NCI-H1092 (cell line): ENCODE measurements at places on chromosomes 5 and 9.

DNA sequence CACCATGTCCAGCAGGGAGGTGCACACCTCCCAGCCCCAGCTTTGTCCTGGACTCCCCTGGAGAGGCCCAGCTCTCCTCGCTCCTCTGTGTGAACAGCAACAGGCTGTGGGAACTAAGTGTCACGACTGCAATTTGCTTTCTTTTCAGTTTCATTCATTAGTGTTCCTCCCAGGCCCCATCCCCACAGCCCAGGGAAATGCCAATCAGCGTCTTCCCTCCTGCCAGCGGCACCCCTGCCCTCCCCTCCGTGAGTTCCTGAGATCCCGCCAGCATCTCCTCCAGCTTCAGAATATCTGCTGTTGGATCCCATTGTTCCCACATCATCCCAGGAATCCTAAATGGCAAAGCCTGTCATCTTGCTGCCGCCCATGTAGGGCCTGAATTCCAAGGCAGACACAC lies 13.1 kb upstream of the RPL26L1 start:
- DNase-seq = no peak

DNA sequence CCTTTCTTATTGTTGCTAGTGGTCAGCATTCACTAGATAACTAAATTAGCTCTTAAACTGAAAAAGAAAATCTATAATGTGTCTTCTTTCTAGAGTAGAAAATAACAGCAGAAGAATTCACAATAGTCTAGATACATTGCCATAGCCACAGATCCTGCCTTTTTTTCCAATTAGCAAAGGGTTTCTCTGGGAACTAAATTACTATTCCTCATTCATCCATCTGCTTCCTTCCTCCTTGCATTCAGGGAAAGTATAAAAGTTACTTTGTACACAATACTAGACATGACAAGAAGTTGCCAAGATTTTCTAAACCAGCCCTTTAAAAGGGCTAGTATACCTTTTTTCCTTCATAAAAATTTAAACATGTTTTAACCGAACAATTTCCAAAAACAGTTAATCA lies 21.2 kb upstream of the WDR41 start:
- no peak for DNase-seq

GRCh38 chr9:136228107-136228875 lies 17.3 kb downstream of the QSOX2 start:
- no peak for DNase-seq

DNA sequence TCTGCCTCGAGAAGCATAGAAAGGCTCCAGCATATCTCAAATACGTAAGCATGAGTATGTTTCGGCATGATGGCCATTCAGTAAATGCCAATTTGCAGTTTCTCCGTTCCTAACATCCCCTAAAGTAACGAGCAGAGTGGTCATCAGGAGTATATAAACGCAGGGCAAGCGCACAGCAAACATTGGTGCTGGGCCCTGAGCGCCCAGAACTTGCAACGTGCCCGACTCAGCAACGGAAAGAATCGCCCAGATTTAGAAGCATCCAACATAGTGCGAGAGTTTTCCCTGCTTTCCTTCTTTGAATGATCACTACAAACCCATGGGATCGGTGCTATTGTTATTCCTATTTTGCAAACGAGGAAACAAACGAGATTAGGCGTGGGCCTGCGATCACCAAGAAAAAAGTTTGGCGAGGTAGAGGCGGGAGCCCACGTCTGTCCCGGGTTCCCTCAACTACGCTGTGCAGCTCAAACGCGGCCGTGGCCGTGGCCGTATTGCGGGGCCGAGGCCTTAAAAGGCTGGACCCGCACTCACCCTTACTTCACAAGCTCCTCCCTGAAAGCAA lies 505 bp downstream of the RPS14 start:
- no peak for DNase-seq

DNA sequence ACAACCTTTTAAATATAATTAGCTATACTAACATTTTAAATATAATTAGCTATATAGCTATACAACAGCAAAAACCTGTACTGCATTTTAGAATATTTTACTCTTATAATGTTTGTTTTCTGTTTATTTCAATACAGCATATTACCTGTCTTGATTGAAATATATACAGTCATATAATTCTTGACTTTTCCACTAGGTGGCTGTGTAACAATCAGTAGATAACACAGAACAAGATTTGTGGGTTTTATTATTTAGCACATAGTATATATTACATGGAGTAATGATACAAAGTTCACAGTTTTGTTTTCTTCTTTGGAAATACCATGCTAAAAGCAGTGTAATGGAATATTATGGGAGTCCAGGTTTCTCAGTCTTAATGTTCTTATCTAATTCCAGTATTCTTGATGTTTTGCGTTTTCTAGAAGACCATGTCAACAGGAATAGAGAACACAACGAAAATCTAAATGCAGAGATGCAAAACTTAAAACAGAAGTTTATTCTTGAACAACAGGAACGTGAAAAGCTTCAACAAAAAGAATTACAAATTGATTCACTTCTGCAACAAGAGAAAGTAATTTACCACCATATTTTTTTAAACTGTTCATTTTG lies 13.3 kb downstream of the HMMR start:
- no peak for DNase-seq

- no peak for DNase-seq
These were observed 12.7 kb downstream of the RLN1 start for GRCh38 chr9:5326893-5327548.

GRCh38 chr9:80964374-80964773 lies 725.0 kb downstream of the TLE1 start:
- DNase-seq = no peak

DNA sequence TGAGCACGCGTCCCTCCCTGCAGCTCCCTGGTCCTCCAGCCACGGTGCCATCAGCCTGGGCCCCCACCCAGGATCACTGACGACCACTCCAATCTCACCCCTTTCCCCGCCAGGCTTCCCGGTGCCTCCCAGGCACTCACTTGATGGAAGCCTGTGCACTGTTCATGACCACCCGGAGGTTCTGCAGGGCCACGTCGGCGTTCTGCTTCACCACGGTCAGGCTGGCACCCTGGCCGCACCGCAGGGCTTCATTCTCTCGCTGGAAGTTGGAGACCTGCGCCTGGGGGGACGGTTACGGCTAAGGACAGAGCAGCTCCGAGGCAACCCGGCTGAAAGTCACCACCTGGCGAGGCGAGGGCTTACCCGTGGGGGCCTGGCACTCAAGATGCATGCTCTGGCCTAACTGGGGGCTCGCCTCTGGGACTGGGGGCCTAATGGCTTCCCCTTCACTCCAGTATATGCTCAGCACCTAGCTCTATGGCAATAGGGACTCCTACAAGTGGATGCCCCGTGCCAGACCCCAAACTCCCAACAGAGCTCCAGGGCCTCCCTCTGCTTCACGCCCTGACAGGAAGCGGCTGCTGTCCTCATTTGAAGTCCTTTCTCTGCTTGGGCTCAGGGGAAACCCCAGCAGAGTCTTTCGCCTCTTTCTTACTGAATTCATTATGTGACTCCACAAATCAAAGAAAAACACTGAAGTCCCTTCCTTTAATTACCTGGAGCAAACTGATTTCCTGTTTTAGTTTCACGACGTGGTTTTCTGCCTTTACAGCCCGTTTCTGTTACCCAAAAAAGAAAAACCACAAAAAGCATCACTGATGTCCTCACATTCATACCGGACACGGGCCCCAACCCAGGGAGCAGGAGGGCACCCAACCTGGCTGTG lies 4.2 kb upstream of the SNAPC4 start:
- no peak for DNase-seq

DNA sequence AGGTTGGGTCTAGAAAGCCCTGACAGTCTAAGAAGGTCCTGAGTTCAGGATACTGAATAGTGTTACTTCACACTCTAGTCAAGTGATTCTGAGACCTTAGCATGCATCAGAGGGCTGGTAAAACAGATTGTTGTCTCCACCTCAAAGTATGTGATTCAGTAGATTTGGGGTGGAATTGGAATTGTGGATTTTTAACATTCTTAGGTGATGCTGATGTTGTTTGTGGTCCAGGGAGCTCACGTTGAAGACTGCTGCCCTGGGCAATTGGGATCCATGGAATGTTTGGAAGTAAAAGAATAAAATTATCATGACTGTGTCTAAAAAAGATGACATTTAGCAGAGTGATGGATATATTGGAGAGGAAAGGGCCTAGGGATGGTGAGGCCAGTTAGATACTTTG lies 75.6 kb downstream of the VCAN start:
- no peak for DNase-seq

DNA sequence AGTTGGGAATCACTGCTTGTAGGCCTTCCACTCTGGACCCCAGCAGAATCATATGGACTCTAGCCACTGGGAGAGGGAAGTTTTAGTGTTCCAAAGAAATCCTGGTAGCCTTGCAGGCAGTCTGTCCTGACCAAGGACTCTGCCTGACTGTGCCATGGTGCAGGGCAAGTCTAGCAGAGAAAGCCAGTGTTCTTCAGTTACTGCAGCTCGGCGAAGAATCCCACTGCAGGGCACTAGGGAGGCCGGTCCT lies 20.3 kb upstream of the MATR3 start:
- DNase-seq = no peak

DNA sequence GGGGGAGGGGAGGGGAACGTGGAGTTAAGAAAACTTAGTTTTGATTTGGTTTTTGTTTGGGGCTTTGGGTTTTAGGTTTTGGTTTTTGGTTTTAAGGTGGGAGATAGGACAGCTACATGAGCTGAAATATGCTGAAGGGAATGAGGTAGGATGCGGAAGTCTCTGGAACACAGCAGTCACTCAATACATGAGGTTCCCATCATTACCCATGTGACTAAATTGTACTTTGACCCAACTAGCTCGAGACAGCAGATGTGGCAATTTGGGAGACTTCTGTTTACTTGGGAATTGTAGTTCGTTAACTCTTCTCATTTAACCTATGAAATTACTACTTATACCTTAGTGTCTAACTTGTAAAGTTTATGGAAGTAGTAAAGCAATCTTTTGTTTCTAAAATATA lies 124.2 kb downstream of the TLE1 start:
- DNase-seq = no peak

GRCh38 chr5:175788155-175788787 lies 83.1 kb upstream of the CPLX2 start:
- no peak for DNase-seq

- DNase-seq = no peak
These were observed 244.9 kb downstream of the IRX2 start for GRCh38 chr5:2506603-2507002.

DNA sequence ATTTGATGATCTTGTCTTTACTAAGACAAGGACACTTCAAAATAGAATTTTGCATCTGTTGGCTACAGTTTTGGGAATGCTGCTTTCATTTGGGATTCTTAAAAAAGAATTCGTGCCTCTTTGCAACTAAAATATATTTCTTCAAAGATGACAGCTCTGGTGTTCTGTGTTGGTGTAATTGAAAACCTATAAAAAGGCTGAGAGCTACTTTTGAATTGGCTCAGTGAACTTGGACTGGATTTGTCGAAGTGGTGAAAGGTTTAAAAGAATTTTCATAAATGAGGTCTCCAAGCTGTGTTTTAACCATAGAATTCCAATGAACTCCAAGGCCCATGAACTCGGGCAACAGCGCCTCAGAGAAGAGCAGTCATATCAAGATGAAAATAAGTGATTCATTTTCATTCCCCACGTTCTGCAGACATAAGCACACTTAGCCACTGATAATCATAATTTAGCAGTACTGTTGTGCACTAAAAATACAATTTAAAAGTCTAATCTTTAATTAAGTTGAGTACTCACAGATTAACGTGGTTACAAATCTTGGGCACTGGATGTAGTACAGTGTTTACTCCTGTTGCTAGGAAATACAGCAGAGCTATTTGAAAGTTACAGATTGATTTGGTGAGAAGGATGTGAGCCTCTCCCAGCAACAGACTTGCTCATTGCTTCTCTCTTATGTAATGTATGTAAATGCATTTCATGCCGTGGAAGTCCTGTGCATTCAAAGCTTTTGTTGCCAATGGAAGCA lies 10.9 kb downstream of the SNCAIP start:
- DNase-seq = no peak

DNA sequence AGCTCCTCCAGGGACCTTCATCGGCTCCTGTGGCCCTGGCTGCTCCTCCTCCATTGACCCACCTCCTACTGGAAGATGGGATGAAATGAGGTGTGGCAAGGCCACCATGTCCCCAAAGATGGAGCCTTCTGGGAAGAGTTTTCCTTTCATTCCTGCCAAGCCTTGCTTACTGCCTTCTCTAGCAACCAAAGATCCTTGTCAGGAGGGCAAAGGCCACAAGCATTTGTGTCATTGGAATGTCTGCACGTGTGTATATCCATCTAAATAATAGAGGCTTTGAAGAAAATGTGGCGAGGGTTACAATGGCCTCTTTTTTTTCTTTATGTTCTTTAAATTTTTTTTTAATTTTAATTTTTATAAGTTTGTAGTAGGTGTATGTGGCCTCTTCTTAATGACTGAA lies 313.6 kb downstream of the ARHGEF28 start:
- no peak for DNase-seq

- DNase-seq = no peak
These were observed 8.0 kb downstream of the SIL1 start for GRCh38 chr5:139190125-139190524.

DNA sequence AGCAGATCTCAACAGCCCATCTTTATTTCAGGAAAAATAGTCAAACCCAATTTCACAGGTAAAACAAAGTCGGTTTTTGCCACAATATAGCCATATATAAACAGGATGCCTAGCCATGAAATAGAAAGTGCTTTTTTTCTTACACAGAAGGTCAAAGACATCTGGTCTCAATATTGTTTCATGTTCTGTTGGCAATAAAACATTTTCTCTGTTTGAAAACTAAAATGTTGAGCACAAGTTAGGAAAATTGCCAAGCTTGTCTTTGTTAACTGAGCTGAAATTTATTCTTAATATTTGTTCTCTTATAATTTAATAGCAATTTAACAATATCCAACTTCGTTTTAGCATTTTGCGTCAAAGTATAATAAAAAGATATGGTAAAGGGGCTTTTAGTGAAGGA lies 673.4 kb downstream of the DTWD2 start:
- no peak for DNase-seq

DNA sequence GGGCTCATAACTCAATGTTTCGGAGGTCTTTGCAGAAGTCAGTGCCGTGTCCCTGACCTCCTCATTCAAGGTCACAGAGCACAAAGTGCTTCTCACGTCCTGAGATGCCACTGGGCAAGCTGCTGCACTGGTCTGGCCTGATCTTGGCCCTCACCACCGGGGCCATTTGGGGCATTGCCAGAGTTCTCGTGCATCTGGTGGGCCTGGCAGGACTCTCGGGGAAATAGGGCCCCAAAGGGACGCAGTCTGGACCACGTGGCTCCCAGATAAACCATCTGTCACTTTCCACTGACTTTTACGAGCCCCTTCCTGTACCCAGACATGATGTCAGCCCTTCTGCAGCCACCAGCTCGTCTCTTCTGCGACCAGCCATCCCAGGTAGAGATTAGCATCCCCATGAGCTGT lies 54.8 kb downstream of the HRH2 start:
- DNase-seq = no peak

DNA sequence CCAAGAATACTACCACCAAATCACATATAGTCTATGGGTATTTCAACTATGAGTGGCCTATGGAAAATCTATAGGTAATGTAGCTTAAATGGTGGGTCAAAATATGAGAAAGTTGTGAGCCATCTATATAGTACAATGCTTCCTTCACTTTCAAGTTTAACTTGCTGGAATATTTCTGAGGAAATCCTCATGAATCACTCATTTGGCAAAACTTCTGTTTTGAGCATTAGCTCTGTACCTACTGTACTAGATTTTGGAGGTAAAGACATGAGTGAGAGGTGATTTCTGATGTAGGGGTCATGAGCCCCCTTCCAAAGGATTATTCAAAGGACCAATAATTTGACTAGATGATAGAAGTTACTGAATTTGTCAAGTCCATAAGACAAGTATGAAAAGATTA lies 80.6 kb upstream of the DAB2 start:
- DNase-seq = no peak
